Caco-2 (cell line): ENCODE measurements at places on chromosomes 16 and 17.

GRCh38 chr16:72938795-72939164 lies 109.1 kb downstream of the ZFHX3 start:
- no peak for DNase-seq

DNA sequence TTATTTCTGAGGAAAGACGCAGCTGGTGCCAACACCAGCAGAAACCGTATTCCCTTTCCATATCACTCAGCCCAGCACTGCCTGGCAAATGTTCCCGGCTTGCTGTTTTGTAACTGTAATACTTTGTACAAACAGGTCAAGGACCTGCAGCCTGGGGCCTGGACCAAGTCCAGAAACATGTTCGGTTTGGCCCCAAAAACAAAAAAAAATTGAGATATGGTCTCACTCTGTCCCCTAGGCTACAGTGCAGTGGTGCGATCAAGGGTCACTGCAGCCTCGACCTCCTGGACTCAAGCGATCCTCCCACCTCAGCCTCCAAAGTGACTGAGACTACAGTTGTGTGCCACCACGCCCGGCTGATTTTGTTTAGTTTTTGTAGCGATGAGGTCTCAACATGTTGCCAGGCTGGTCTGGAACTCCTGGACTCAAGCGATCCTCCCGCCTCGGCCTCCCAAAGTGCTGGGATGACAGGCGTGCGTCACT lies 1.2 kb downstream of the HAGH start:
- DNase-seq, result no peak

DNA sequence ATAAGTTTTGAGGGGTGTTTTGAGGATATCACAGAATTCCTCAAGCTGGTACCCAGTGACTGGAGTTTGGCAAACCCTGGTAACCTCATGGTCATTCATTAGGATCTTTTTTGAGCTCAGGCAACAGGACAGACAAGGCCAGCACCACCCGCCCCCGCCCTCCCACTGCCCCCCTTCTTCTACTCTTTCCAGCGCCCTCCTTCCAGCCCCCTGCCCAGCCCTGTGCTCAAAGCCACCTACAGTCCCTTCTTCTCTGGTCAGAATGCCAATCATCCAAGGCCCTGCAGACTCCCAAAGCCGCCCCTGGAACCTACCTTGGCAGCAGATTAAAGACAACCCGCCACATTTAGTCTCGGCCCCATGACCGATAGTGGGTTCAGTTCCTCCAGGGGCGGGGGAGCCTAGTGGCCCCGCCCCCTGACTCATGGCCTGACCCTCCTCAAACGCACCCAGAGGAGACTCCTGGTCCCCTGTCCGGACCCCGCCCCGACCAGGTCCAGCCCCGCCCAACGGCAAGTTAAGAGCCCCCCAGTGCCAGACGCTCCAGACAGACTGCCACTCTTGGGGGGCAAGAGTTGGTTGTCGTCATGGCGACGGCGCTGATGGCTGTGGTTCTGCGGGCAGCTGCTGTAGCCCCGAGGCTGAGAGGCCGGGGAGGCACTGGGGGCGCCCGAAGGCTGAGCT lies at the start of gene NAGS:
Gene NAGS, plus strand, starts transcription at position 546 of the 684 bp plus-strand sequence. Its CDS starts 42 bp downstream, at position 588.
- peak; percentile 27 for DNase-seq

DNA sequence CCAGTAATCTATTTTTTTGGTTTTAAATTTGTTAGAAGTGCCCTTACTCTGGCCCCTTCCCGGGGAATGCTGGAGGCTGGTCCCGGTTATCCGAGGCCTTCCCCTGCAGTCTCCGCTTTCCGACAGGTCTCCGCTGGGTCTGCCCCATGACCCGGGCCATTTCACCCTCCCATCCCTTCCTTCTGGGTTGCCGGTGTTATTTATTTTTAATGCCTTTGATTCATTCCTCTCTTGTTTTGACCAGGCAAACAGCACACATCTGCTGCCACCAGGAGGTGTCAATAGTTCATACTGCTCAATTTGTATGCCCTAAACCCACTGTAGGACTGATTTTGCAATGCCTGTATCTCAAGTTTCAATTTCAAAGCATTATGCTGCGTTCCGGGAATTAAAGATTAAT lies 113.2 kb upstream of the IRX5 start:
- peak; percentile 35 for DNase-seq
